CD8-positive, alpha-beta memory T cell (primary cell): ENCODE measurements at places on chromosomes 7 and 10. TPM values are rescaled to one million over a fixed set of nuclear protein-coding genes. Genes with fewer than 3 reads are reported as not detected.

DNA sequence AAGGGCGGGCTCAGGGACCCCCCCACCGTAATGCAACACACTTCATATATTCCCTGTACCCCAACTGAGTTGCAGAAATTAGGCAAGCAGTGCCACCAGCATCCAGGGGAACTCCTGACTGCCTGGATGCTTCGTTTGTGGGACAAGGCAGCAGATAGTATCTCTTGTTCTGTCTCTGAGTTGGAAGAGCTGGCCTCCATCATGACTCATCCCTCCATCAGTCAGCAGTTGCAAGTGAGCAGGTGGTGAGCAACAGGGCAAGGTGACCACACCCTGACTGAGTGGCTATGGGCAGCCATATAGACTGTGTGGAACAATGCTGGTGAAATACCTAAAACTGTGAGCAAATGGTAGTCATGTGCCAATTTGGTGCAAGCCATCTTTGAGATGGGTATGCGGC lies 22.8 kb upstream of the ADAMTS14 start:
- DNase-seq: no peak

- no peak for DNase-seq
Measured at GRCh38 chr7:106354822-106355221, 70.0 kb upstream of the NAMPT start.

The ERVW-1 gene
- not detected for total RNA-seq

GRCh38 chr7:135235841-135236240 lies 2.2 kb downstream of the STRA8 start:
- no peak for DNase-seq

DNA sequence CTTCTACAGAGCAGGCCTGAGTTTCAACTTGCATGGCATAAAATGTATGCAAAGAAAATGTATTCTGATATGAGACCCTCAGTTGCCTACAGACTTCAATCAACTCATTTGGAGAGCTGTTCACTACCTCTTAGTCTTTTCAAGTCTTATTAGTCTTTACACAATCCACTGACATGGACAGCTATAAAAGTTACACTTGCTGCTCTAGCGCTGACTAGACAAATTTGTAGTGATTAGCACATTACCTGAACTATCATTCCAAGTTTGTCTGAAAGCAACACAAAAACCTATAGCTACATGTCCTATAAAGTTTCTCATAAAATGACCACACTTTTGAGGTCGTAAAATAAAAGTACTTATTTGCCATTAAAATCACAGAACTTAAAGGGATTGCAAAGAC lies 83.9 kb downstream of the PARD3 start:
- no peak for DNase-seq
